Frontal cortex (tissue), 4 donors: ENCODE measurements at places on chromosomes 7 and 10.
A peak's percentile ranks its signal among the peaks of the same experiment; 100 is the strongest.

- no peak for DNase-seq
These were observed 116.0 kb upstream of the C7orf33 start for GRCh38 chr7:148474481-148475025.

DNA sequence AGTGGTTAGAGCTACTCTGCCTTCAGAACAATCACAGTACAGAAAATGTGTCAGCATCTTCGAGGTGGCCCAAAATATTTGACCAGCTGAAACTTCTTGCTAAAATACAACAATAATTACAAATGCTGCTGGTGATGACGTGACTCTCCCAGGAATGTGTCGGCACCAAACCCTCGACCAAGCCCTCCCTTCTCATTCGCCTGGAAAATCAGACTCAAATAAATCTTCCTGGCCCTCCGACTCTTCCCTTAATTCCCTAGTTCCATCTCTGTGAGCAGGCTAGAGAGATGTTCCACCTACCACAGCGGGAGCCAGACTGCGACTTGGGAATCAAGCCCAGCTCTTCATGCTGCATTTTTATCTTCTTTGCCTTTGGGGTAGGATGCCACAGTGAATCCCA is 4.1 kb downstream of the PRSS2 start:
- no peak for DNase-seq

DNA sequence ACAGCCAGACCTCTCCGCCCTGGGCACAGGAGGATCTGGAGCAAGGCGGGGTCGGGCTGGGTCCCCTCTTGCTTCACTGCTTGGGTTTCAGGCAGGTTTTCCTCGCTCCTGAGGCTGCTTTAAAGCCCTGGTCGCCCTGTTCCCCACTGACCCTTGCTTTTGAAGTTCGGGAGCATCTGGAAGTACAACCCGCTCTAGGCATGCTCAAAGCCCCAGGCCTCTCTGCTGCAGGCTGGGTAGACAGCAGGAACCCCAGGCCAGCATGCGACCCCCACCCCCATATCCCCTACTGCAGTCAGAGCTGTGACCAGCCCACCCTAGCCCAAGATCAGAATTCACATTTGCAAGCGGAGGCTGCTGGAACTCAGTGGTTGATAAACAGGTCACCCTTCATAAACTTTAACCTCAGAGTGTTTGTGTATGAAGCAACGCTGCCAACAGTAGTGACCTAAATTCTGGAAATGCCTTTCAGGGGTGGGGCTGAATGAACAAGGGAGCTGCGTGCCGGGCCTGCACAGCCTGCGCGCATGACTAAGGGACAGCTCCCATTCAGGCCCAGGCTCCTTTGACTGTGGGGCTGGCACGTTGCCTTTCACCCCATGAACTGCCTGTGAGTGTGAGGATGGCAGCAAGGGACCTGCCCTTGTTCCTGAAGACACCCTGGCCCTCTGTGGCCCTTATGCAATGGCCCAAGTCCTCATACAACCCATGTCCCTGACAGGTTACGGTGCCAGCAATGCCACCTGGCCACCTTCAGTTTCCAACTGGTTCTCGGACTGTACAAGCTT is 52.5 kb downstream of the PROSER2 start:
- DNase-seq = peak; percentile 46

- no peak for DNase-seq
These were observed 45.8 kb upstream of the SRRM3 start for GRCh38 chr7:76155938-76156337.

DNA sequence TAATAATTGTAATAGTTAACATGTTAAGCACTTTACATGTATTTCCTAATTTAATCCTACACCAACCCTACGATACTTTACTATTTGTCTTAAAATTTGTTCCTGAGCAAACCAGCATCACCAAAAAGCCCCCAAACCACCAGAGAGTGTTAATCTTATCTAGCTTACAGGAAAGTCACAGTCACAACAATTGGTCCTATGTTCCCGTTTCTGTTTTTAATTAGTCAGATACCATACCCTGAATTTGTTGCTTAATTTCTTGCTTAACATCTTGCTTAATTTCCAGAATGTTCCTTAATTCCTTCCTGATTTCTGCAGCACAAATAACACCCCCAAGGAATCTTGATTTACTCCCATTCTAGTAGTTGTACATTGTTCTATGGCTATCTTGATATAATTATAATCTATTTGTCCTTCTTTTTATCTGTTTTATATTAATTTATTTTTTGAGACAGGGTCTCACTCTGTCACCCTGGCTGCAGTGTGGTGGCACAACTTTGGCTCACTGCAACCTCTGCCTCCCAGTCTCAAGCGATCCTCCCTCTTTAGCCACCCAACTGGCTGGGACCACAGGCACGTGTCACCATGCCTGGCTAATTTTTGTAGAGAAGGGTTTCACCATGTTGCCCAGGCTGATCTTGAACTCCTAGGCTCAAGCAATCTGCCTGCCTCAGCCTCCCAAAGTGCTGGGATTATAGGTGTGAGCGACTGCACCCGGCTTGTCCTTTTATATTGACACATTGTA is 6.6 kb upstream of the PDSS1 start:
- no peak for DNase-seq

- no peak for DNase-seq
These were observed 142.6 kb downstream of the RNLS start for GRCh38 chr10:88440541-88440940.

GRCh38 chr7:111083413-111083812 is 7.5 kb upstream of the LRRN3 start:
- no peak for DNase-seq
